ENCODE measurements at places on chromosomes 7 and 10.

GRCh38 chr10:9766762-9767161, 1250.9 kb upstream of the CELF2 start:
- DNase-seq, result no peak

- no peak for DNase-seq
These were observed 53.0 kb upstream of the TNKS2 start for GRCh38 chr10:91745090-91745831.

DNA sequence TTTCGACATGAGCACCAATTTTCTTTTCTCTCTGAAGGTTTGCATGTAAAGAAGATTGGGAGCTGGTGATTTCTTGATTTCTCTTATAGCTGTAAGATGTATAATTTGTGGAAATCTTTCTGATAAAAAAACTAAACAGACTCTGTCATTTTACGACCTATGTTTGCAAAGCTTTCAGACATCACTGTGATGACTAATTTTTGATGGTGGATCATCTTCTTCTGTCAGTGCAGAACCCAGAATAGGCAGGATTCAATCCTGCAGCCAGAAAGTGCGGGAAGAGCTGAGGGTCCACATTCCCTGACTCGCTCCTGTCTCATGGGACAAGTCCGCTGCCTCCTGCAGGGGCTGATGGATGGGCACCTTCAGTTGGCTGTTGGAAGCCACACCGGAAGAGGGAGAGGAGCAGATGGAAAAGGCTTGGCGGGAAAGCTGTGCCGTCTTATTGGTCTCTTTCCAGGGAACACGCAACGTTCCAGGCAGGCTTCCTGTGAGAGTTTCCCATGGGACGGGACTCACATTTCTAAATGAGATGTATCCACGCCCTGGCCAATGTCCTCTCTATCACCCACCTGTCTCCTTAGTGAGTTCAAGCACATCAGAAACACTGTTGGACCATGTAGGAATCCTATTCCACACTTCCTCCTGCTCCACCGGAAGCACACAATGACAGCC, 186.9 kb downstream of the PRPF18 start:
- no peak for DNase-seq

DNA sequence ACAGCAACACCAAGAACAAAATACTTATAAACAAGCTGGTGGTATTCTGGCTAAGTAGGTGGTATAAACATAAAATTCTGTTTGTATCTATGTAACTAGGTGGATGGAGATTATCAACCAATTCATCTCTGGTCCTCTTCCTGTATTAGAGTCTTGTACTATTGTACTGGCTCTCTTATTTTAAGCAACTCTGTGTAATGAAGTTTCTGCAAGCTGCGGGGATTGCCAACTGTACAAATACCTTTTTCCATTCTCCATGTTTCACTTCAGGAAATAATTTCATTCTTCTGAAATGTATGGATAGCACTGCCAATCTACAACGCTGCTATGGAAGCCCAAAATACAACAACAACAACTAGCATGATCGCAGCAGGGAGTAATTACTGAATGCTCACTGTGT, 44.8 kb downstream of the JAZF1 start:
- DNase-seq, result no peak

GRCh38 chr10:79144351-79145173, 75.8 kb downstream of the ZMIZ1 start:
- no peak for DNase-seq

DNA sequence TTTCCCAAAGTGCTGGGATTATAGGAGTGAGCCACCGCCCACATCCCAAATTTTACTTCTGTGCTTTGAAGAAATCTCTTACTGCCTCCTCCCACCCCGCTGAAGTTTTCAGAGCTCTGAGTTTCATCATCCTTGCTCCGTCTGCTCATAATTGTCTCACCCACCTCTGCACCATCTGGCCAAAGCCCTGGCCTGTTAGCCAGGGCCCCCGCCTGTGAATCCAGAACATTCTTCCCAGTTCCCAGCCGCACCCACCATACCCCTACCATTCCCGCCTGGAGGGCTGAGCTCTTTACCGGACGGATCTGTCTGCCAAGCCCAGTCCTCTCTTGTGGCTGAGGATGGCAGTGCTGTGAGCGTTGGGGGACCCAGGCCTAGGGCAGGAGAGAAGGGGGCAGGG, 14.5 kb downstream of the SSC4D start:
- DNase-seq, result no peak

DNA sequence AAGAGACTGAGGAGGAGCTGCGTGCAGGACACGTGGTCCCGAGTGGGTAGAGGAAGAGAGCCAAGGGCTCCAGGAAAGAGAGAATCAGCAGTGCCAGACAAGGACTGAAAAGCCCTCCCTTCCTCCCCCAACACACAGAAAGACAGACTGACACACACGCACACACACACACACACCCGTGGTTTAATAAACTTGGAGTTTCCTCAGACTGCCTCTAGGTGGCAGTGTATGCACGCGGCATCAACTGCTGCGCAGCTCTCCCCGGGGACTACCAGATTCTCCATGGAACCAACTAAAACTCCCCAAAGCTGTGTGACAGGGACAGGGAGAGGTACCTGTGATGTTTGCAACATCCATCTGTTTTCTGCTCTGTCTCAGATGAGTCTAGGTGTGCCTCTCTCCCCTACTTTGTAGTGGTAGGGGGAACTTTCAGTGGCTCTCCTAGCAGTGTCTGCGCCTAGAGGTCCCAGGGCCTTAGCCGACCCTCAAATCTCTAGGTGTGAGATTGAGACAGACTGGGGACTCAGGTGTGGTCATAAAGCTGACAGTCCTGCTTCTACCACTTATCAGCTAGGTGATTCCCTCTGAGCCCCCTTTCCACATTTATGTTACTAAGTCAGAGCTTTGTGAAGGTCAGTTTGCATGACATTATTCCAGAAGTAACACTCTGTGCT, 9.3 kb upstream of the TSPAN14 start:
- DNase-seq, result no peak

All from stimulated activated CD8-positive, alpha-beta memory T cell treated with anti-CD3 and anti-CD28 coated beads, Interleukin-4, amount 100 ng/mL, for 1 hour (primary cell).